HCT116 (cell line): ENCODE measurements at places on chromosomes 6 and 20.

- DNase-seq, result no peak
Measured at GRCh38 chr20:59565768-59566461, 38.4 kb upstream of the PHACTR3 start.

GRCh38 chr20:1618954-1619540 lies 762 bp downstream of the SIRPB1 start:
- DNase-seq, result no peak

GRCh38 chr6:389143-389542 lies 2.4 kb upstream of the IRF4 start:
- no peak for DNase-seq

- peak; percentile 52 for DNase-seq
Measured at GRCh38 chr20:38870733-38871559, 55.3 kb upstream of the FAM83D start.

GRCh38 chr6:130680116-130680515 lies 147.1 kb upstream of the SMLR1 start:
- DNase-seq, result no peak

DNA sequence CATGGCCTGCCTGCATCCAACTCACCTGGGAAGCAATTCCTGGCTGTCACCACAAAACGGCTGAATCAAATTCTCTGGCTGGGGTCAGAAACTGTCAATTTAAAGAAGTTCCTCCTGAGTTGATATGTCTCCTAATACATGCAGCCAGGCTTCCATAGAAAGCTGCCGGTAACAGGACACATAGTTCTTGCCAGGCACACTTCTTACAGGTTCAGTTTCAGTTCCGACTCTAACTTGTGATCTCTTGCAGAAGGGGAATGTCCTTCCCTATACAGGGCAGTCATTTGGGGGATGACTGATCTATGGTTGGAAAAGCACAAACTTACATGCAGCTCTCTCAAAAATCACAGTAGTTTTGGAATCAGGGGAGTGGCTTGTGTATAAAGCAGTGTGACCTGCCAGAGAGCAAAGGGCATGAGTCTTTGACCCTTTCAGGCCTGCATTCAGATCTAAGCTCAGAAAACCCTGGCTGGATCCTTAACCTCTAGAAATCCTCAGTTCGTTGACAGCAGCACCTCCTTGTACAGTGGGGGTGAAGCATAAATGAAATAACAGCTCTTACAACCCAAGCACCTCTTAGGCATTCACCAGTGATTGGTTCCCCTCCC lies 195.6 kb downstream of the SCP2D1 start:
- no peak for DNase-seq
